Germinal center (tissue), 1 donor: ENCODE measurements at places on chromosomes 2 and 18.

GRCh38 chr2:2877427-2877826 is 500.2 kb downstream of the EIPR1 start:
- DNase-seq, result no peak

DNA sequence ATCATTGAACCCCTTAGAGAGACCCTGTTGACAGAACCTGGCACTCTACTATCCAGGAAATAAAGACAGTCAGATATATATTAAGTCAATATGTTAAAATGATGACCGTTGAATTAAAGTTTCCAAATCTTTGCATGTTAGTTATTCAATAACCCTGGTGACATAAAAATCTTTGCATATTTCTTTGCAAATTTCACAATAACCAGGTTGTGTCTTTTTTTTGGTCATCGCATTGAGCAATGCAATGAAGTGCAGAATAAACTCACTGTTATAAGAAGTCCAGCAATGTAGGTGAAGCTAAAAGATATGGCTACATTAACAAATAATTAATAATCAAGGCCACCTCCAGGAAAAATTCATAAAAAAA is 596.9 kb downstream of the NYAP2 start:
- DNase-seq, result no peak

DNA sequence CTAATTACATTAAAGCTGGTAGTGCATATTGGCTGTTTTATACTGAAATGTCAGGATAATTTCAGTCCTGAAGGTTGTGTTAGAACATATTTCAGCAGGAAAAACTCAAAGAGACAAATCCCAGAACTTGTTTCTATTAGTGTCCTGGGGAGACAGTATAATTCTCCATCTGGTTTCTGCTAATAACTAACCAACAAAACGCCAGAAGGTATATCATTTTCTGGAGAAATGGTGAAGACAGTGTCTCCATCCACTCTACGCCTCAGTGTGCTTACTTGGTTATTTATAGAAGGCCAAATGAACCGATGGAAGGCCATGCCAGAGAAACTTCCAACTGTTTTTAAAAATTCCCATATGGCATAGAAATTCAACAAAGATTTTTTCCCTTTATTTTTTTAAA is 41.6 kb downstream of the GCA start:
- no peak for DNase-seq

GRCh38 chr2:171410101-171410500 is 23.7 kb downstream of the METTL8 start:
- no peak for DNase-seq

DNA sequence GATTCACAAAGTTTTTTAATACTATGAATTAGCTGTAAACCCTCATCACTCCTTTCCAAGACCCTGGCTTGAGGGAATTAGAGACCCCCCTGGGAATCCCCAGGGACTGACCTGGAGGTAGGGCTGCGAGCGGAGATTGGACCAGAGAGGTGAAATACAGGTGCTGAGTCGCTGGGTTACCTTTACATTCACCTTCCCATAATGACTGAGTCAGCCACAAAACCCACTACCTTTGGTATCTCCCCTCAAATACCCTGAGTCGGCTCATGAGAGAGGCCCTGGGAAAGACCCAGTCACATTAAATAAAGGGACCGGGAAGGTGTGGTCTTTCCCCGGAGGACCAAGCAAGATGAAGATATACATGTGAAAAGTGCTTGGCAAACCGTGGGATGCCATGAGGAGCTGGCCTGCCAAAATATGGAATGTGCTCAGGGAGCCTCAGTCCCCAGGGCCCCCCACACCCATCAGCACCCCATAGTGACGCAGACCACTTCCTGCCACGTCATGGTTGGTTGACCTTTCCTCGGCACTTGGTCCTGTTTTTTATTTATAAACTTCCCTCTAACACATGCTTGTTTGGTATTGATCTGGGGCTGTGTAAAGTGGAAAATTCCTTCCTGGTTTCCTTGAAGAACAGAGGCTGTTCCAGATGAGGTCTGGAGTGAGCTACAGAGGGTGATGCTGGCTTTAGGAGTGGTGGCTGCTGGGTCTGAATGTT is 51.4 kb downstream of the IL1RL2 start:
- DNase-seq, result no peak

- DNase-seq, result no peak
Observed at GRCh38 chr2:105643405-105644173, 101.1 kb upstream of the NCK2 start.

DNA sequence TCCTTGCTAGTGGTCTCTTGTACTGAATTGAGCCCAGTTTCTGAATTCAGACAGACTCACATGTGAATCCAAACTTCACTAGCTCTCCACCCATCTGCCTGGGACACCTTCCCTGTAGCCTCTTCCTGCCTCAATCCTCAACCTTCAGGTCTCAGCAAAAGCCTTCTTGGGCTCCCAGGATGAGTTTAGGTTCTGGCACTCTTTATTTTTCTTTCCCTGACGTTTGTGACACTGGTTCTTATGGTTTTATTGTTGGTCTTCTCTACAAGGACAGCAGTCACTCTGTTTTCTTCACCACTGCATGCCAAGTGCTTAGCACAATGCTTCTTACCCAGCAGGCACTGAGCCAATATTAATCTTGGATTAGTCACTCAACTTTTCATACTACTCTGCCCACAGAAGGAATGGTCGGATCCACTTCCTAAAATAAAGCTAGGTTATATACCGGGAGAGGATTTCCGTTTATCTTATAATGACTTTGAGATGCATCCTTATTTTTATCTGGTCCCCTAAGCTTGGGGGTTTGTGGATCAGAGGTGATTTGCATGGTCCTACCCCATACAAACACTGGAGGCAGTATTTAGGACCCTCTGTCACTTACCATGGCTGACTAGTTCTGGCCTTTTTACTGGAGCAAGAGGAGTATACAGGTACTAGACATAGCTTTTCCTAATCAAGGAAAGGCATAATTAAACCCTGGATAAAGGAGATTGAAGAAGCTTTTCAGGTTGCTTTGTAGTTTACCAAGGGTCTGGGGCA is 186.3 kb downstream of the MYCN start:
- no peak for DNase-seq

GRCh38 chr2:23788100-23788499 is 138.8 kb downstream of the ATAD2B start:
- no peak for DNase-seq

DNA sequence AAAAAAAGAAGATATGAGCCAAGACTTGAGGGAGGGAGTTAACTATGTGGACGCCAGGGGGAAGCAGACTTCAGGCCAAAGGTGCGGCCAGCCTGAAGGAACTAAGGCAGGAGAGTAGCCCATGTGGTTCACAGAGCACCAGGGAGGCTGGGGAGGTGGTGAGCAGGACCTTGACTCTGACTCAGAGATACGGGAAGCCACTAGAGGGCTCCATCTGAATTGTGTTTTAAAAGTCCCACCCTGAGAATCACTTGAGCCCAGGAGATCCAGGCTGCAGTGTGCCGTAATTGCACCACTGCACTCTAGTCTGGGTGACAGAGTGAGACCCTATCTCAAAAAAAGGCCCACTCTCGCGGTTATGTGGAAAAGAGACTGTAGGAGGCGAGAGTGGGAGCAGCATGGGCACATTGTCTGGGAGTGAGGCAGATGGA is 12.3 kb downstream of the CEP192 start:
- DNase-seq, result peak; percentile 45

DNA sequence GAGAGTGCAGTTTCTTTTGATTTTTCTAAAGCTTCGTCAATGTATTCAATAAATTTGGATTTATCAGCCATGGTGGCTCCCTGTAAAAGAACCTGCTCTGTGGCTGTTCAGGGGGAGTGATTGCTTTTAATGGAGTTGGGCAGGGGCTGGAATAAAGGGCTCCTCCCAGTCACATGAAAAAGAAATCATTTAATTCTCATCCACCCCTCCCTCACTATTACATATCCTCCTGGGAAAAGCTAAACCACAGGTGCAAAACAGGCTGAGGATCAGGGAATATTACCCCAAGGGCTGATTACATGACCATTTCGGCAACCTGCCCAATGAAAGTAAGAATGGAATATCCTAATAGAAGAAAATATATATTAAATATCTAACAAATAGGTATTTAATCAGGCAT is at the start of gene SULT6B1:
Gene SULT6B1, minus strand, starts transcription at position 101 of the 400 bp plus-strand sequence. Its CDS starts 30 bp downstream, at position 71.
- no peak for DNase-seq

GRCh38 chr2:214410918-214411554 is at the start of gene VWC2L:
VWC2L (plus strand) TSS chr2:214411054; CDS start chr2:214414194, 3,140 bp downstream.
- DNase-seq, result no peak

DNA sequence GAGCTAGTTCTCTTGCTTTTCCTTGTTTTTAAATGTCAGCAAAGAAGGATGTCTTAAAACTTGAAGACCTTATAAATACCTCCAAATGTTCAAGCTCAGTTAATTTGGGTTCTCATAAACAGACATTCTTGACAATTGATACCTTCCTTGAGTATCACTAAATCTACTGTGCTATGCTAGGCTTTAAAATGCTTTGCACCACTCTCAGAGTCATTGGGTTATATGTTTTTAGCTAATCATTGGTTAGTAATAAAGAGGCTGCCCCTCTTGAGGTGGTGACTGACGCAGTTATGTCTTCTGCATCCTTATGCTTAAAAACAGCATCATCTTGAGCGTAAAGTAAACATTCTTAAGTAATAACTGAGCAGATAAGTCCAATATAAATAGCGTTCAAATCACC is 276.0 kb downstream of the AGPS start:
- DNase-seq, result no peak

DNA sequence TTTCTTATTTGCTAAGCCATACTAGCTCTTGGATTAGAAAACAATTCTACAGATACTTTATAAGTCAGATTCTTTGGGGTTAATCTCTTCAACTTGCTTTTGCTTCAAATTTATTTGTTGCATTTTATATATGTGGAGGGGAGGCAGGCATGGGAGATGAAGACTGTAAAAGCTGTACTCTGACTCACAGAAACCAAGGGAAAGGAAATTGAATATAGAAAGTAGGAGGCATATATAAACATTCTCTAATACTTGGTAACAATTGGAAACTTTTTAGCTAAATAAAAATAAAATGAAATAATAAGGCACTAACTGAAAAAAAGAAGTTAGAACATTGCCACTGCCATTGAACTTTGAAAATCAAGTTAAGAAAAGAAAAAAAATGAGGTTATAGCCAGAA is 21.3 kb downstream of the PLA2R1 start:
- no peak for DNase-seq

DNA sequence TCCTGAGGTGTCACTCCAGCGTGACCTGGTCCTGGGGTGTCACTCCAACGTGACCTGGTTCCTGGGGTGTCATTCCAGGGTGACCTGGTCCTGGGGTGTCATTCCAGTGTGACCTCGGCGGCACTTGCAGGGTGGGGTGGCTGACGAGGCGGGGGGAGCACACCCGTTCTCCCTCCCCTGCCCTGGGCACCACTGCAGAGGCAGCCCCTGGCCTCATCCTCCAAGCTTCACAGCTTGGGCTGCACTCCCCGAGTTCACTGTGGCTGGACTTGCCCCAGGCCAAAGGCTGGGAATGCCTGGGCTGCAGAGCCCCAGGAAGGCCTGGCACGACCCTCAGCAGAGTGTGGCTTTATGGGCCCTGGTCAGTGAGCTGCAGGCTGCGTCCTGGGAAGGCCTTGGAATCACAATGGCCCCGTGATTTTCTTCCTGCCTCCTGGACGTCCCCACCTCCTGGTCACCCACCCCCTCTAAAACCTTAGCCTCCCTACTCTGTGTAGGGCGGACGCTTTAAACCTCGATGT is 88.3 kb downstream of the NFATC1 start:
- DNase-seq, result no peak

DNA sequence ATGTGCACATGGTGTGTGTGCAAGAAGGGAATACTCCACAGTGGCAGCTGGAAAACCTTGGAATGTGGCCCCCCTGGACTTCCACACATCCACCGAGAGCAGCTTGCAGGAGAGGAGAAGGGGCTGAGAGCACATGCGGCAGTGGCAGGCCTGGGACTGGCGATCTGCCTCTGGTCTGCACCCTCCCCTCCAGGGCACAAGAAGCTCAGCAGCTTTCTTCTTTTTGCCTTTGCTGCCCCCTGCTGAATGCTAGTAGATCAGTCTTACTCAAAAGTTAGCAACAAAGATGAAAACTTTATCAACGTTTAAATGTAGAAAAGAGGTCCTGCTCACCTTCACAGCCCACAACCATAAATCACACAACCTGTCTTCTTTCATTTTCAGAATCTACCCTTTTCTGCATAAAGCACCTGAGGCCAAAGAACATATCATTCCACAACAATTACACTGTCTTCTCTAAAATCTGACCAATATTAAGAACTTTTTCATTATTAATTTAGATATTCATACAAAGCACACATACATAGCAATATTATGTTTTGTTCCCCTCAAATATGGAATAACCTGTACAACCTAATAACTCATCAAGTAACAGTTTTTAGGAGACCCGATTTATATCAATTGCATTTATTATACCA is 34.6 kb downstream of the TGFBRAP1 start:
- peak; percentile 47 for DNase-seq

GRCh38 chr2:80300954-80301353 is 3.6 kb downstream of the LRRTM1 start:
- DNase-seq, result no peak

DNA sequence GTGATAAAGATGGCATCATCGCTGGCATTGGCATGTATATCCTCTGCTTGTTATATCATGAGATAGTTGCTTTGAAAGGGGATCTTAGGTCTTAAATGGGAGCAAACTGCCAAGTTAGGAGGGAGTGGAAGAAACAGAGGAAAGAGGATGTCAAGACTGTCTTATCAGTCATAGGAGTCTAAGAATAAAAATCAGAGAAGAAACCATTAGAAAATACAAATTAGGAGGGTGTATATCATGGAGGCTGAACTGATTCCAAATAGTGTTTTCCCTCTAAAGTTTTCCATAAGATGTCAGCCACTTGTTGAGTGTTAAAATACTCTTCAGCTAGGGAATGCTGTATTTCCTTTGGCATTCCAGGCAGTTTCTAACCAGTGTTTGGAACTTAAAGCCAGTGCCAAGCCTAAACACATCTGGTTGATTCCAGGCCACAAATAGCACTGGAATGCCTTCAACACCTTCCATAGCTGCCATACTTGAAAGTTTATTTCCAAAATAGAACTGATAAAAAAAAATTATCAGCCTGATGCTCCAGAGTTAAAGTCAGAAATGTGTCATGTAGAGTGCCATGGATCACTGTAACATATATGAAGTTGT is 129.4 kb downstream of the ZEB2 start:
- DNase-seq, result no peak

DNA sequence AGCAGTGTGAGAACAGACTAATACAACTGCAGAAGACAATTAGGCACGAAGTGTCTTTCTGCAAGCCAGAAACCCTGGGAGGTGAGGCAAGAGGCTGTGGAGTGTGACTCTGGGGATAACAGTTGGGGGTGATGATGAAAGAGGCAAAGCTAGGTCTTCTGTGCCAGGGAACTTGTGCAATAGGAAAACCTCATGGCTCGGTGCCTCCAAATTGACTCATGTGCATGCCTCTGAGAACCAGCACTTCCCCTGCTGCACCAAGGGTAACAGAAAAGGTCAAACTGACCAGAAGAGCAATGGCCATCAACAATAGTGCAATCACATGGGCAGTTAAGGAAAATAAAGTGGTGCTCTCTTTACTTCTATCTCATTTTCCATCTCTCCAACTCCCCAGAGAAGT is 136.4 kb downstream of the SCG2 start:
- no peak for DNase-seq

DNA sequence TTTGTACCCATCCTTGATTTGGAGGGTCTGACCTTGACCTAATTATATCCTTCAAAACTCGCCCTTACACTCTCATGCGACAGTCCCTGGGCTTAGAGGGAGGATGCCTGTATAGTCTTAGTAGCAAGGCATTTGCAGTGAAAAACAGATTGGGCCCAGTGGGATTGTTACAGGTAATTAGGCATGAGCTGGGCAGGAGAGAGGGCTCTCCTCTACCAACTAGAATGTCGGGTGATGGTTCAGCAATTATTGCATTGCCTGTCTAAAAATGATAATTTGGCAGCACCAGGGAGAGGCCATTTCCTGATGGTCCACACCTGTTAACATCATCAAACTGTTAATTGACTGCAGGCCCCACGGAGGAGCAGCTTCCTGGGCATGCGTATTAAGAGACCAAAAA is 32.4 kb downstream of the COMMD1 start:
- DNase-seq, result no peak
